ENCODE measurements at places on chromosomes 16 and 17.

DNA sequence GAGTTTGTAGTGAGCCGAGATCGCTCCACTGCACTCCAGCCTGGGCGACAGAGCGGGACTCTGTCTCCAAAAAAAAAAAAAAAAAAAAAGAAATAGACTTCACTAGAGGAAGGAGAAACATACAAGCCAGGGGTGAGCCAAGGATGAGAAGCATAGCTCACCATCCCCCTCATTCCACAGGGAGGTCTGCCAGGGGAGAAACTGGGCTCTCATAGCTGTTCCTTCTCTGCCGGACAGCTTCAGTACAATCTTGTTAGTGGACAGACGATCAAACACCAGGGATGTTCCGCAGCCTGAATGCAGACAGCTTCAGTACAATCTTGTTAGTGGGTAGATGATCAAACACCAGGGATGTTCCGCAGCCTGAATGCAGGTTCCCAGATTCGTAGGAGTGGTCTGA, 509.6 kb downstream of the CDH13 start:
- DNase-seq: no peak

GRCh38 chr17:78643326-78643725, 66.1 kb upstream of the DNAH17 start:
- DNase-seq: no peak

- no peak for DNase-seq
These were observed 4.1 kb downstream of the SDR42E1 start for GRCh38 chr16:82007189-82007588.

GRCh38 chr16:21100447-21100846, 50.2 kb downstream of the DNAH3 start:
- no peak for DNase-seq

GRCh38 chr16:59975953-59976352, 1241.8 kb upstream of the GOT2 start:
- no peak for DNase-seq

DNA sequence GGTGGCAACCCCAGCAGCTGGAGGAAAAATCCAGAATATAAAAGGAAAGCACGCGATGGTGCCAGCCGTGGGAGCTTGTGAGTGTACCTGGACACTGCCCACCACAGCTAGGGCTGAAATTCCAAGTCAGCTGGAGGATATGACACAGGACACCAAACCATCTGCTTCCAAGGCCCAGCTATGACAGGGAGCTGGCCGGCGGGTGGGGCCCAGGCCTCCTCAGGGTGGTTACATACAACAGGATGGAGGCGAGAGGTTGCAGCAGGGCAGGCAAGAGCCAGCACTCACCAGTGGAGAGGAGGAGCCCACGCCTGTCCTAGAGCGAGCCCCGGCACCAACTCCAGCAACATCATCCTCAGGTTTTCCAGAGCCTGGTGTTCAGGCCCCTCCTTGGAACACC, 163.2 kb upstream of the RPL38 start:
- no peak for DNase-seq

GRCh38 chr17:77686903-77687302, 271.6 kb upstream of the TNRC6C start:
- no peak for DNase-seq
